ENCODE measurements at places on chromosomes 12 and 14.
A peak's percentile ranks its signal among the peaks of the same experiment; 100 is the strongest.

GRCh38 chr12:102023343-102023930, 38.4 kb downstream of the WASHC3 start:
- DNase-seq, result no peak

DNA sequence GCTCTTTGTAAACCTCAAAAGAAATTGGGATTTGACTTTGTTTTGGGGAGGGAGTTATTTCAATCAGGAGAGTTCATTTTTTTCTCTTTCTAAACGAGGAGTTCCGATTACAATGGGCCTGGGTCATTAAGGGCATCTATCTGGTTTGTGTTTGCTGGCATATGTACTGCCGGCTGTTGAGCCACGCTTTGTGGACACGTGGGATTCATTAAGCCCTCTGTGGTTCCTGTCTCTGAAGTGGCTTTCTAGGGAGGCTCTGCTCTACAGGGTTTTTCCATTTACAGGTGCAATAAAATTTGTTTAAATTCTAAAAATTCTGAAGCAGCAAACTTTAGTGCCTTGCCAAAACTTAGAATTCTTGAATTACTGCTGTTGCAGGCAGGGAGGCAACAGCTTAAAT, 57.9 kb downstream of the GNS start:
- no peak for DNase-seq

DNA sequence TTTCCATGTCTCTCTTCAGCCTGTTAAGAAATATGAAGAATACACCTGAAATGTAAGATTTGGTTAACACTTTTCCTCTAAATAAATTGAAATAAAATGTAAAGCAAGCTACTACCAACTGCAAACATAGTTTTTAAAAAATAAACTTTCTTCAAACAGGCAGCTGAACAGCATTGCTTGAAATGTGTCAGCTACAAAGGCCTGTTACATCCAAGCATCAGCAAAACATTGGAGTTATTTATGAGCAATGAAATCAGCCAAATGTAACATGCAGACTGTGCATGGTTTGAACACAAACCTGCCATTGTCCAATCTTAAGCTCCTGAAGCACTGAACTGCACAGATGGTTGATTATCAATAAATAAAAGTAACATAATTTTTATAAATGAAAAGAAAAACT, 291.3 kb downstream of the ACSS3 start:
- DNase-seq, result no peak

DNA sequence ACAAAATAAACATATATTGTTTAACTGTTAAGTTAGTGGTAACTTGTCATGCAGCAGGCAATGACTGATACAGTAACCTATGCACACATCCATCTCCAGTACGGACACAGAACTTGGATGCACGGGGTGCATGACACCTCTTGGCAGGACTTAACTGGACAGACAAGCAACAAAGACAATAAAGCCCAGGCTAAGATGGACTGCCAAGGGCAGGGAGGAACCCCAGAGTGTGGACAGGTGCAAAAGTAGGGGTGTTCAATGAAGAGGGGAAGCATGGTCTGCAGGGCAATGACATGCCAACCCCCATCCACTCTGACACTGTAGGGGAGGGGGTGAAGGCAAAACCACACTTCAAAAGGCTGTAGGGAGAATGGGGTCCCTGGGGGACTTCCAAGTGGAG, 11.7 kb downstream of the SSH1 start:
- no peak for DNase-seq

DNA sequence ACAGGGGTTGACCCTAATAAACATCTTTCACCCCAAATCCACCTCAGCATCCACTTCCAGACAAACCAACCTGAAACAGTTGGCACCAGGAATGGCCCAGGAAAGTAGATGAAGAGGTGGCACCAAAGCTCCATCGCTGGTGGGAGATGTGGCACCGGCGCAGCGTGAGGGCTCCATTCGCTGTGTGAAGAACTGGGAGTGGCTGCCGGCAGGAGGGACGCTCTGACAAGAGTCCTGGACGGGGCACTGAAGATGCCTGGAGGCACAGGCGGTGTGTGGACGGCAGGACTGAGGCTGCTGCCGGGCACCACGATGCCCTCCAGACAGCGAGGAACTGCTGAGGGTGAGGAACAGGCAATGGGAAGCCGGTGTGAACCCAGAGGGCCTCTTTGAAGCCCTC, 29.3 kb downstream of the DIO3 start:
- no peak for DNase-seq

GRCh38 chr14:29925736-29926135, 1.9 kb downstream of the PRKD1 start:
- no peak for DNase-seq

DNA sequence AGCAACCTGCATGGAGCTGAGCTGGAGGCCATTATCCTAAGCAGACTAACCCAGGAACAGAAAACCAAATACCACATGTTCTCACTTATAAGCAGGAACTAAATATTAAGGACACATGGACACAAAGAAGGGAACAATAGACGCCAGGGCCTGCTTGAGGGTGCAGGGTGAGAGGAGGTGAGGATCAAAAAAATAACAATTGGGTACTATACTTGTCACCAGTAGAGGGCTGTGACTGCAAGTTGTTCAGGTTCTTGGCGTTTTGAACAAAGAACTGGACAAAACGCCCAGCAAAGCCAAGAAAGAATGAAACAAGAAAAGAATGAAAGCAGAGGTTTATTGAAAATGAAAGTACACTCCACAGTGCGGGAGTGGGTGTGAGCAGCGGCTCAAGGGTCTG, 208.5 kb upstream of the NEDD1 start:
- no peak for DNase-seq

DNA sequence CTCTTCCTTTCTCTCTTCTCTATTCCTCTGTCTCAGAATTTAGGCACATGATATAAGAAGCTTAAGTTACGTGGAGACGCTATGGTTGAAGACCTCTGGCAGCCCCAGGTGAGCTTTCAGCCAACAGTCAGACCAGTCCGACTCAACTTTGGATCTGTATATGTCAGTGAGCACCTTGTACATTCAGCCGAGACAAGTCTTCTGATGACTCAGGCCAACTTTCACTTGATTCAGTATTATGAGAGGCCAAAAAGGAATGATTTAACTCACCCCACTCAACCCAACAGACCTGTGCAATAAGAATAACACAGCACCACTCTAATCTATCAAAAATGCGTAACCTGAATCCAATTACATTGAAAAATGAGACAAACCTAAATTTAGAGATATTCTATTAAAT, 47.5 kb upstream of the FOXG1 start:
- no peak for DNase-seq

- DNase-seq, result no peak
Measured at GRCh38 chr12:22321638-22322037, 12.9 kb downstream of the ST8SIA1 start.

GRCh38 chr14:36955376-36955775, 217.0 kb downstream of the SLC25A21 start:
- no peak for DNase-seq

GRCh38 chr14:33938131-33938949, 12.5 kb downstream of the EGLN3 start:
- DNase-seq, result peak; percentile 93

GRCh38 chr14:85416771-85417170, 113.2 kb upstream of the FLRT2 start:
- DNase-seq, result no peak

GRCh38 chr14:80906336-80906735, 35.2 kb downstream of the CEP128 start:
- DNase-seq, result no peak

DNA sequence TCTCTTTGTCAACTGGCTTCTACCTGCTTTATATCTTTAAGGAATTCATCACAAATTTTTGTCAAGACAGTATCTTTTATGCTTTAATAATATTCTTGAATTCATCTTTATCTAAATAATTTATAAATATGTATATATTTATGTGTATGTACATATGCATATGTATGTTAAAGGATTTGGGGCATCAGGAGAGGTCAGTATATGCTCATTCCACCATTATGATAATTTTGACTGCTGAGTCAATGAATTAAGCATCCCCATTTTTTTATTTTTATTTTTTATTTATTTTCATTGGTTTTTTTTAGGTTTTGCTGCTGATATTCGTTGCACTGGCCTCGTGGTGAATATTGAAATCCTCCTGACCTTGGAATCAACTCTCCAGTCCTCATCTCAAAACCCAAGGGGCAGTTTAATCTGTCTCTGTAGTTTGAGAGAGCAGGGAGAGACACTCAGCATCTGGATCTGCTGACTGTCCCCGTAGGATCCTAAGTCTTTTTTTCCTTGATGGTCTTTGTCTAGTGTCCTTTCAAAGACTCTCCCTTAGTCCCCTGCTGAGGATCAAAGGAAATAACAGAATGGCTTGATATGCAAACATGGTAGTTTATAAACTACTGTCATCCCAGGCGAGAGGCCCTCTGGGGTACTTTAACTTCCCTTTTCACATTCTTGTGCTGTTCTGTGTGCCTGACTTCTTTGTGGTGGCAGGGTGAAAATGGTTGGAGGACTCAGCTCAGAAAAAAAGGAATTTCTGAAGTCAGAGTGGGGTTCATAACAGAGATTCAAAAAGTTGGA, 218.7 kb downstream of the DIO2 start:
- DNase-seq, result no peak

DNA sequence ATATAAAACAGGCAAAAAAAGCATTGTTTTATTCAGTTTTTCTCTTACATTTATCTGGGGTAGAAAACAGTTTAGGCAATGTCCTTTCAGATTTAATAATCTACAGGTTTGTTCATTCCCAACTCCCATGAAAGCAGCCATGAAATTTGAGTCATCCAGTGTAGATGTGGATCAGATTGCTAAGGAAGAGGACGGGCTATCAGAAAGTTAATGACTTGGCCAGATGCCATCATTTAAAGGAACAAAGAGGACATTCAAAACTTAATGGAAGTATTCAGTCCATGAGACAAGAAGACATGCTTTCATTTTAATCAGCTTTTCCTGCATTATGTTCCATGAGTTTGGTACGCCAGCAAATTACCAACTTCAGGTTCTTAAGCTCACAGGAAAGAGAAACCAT, 31.1 kb upstream of the POC1B start:
- DNase-seq, result no peak

DNA sequence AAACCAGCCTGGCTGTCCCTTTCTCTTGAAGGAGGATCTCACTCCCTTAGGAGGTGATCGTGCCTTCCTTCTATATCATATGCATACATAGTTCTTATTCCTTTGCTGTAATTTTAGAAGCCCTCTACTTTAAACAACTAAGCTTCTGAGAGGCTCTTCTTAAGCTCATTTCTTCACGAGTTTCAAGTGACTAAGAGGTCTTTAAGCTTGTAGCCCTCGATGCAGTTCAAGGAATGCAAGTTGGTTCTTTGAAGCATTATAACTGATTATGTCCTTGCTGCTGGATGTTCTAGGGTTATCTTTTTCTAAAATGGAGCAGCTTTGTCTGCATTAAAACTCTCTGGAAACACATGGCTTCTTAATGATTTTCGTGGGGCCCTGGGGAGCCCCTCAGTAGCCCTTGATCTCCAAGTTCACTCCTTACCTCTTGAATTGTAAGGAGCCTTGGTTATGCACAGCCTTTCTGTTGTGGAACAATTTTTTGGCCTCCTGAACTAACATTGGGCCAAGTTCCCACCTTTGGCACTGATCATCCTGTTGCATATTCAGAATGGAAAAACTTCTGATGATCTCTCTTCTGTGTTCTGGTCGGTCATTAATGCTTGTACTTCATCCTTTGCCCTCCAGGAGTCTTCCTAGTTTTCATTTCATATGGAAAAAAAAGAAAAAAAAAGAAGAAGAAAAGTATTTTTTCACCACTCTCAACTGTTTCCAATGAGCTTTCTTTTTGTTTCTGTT, 12.6 kb downstream of the RASSF8 start:
- DNase-seq, result no peak

- no peak for DNase-seq
Measured at GRCh38 chr12:95766356-95767019, 24.1 kb downstream of the NTN4 start.

DNA sequence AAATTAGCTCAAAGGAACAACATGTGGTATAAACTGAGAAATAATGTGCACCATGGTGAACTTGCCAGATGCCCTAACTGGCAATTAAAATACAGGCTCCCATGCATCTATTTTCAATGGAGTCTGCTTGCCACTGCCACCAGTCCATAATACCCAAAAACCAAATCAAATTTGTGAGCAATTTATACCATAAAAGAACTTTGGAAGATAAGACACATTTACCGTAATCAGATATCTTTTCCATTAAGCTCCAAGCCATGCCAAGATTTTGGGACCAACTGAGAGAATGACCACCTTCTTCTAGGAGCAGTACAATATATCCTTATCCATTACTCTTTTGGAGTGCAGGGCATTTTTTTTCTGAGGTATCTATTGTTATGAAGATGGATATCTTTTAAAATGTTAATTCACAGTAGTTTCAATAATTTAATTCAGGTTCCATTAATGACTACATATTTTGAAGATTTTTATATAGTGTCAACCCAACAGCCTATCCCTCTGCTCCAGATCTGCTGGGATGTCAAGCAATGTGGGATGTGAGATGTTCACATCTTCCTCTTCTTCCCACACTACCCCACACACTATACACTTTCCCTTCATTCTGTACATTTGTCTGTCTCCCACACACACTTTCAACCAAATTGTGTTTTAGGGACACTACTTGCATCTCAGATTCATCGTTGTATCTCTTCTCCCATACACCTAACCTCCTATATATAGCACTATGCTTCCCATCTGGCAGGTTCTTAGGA, 53.3 kb downstream of the KIF21A start:
- no peak for DNase-seq

- no peak for DNase-seq
Measured at GRCh38 chr12:28961948-28962384, 187.1 kb upstream of the FAR2 start.

- no peak for DNase-seq
Measured at GRCh38 chr14:102317564-102318248, 1.8 kb upstream of the ZNF839 start.
